Activated naive CD8-positive, alpha-beta T cell treated with anti-CD3 and anti-CD28 coated beads, Interleukin-2, amount 10 ng/mL, durations not matched to agents 7 days and 5 days (primary cell): ENCODE measurements at places on chromosomes 5 and 9. TPM values are rescaled to one million over a fixed set of nuclear protein-coding genes. Genes with fewer than 3 reads are reported as not detected.

- DNase-seq, result no peak
Observed at GRCh38 chr9:13278023-13278367, 1.5 kb downstream of the MPDZ start.

Gene ACER2
- total RNA-seq, result 3.9 TPM

Gene ALDH7A1
- 4.2 TPM for total RNA-seq

DNA sequence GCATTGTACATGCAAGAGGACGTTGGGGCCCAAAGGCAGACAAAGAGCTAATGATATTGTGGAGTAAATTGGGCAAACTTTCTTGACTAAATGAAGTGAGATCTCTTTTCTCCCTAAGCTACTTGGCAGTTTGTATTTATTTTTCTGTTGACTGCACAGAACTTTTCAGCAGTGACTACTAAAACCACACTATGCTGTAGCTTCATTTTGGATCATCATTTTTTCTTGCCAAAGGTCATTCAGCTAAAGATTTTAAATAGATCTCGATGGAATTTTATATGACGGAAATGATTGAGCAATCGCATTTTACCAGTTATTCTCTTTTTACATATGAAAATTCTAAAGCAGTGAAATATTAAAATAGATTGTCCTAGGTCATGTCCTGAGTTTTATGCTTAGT lies 286.1 kb upstream of the ACTBL2 start:
- DNase-seq, result no peak

- DNase-seq, result peak; percentile 41
Observed at GRCh38 chr5:163504079-163504931, 1.1 kb upstream of the MAT2B start.

- no peak for DNase-seq
Observed at GRCh38 chr5:178202541-178202940, 1.8 kb upstream of the HNRNPAB start.

Gene ANGPTL2
- total RNA-seq, result not detected

Gene CMBL
- total RNA-seq, result 2.4 TPM

DNA sequence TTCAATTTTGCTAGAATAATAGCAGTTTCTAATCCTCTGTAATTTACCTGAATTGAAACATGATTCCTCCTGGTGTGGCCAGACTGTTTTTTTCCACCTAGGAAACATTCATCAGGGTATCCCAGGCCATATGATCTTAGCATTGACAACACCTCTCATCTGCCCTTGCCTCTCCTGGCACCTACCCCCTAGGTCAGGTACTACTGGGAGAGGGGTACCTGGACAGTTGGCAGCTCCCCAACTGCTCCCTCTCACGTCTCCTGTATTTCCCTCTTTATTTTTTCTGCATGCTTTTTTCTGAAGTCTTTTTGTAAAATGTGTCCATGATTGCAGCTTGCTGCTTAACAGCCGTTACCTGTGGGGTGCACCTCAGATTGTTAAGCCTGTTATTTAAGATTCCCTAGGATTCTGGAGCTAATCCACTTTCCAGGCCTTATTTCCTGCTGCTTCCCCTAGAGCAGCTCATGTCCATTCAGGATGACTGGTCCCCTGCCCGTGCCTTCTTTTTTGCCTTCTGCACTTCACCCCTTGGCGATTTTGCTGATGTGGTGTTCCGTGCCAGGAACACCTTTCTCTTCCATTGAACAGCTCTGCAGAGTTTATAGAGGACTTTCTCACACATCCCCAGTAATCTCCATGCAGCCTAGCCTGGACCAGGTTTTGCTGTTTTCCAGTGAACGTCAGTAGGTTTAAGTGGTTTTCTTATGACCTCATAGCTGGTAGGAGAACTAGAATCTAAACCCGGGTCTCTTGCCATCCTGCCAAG lies 33.6 kb downstream of the SNX30 start:
- no peak for DNase-seq

DNA sequence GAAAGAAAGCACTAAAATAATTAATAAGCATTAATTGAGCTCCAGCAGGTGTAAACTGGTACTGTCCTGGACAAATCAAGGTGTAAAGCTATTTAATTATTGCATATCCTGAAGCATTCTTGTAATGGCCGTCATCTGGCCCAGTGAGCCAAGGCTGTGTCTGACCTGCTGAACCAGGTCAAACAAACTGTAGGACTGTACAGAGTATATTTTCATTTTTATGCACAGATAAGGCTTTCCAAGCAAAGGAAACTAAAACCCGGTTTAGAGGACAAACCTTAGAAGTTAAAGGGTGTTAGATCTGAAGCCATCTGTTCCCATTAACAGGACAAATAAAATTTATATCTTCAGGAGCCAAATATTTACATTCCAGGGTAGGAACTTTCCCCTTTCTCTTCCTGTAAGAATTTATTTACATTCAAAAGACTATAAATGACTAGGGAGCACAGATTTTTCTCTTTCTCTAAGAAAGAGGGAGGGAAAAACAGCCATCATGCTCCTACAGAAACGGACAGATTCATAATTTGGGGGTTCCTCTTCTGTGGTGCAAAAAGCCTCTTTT lies 69.8 kb downstream of the ESM1 start:
- no peak for DNase-seq

GRCh38 chr5:109407913-109408312 lies 1.9 kb downstream of the PJA2 start:
- DNase-seq, result no peak

DNA sequence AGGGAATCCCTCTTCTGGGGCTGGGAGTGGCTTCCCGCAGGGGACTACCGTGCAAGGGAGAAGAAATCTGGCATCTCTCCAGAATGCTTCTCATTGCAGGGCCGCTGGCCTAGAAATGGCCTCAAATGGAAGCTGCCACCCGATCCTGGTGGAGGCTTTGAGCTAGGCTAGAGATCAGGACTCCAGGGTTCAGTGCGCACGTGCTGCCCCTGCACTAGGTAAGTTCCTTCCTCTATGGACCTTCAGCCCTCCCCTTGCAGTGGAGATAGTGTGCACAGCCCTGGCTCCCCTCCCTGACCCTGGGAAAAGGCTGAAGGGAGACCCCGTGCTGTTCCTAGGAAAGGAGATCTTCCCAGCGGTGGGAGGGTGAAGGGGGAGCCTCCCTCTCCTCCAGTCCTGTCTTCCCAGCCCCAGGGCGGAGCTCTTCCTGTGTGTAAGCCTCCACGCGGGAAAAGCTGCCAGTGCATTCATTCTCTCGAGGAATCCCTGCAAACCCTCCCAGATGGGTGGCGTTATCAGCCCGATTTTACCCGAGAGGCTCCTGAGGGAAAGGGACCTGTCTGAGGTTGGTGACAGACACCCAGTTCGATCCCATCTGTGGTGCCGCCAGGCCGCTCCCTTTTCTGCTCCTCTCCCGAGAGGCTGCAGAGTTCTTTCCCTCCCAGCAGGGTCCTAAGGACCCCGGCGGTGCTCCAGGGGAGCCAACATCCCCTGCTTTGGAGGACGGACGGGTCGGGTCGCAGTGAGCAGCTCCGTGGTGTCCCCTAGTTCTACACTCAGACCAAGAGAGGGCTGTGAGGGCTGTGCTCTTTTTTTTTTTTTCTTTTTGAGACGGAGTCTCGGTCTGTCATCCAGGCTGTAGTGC lies 1.4 kb upstream of the CERCAM start:
- no peak for DNase-seq

GRCh38 chr5:43947935-43948334 lies 345.0 kb downstream of the NNT start:
- DNase-seq, result no peak

DNA sequence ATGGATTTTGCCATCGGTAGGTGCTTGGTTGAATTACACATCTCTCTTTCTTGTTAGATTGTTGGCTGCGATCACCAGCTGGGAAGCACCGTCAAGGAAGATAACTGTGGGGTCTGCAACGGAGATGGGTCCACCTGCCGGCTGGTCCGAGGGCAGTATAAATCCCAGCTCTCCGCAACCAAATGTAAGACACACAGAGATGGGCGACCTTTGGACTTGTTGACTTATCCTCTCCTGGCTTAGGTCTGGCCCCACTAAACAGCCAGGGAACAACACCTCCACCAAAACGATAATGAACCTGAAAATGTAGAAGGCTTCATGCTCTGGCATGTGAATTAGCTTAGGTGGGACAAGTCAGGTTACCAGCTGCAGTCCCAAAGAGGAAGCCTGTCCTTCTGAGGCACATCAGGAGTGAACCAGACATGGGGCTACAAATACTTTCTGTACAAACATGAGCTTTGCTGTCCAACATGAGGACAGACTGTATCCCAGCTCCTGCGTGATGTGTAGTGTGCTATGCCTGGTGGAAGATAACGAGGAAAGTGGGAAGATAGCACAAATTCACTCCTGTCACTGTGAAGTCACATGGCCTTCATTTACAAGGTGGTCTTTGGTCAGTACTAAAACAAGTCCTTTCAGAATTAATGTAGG lies 148.4 kb downstream of the ADAMTSL1 start:
- DNase-seq, result no peak

GRCh38 chr5:168778536-168778935 lies 199.4 kb upstream of the PANK3 start:
- no peak for DNase-seq

DNA sequence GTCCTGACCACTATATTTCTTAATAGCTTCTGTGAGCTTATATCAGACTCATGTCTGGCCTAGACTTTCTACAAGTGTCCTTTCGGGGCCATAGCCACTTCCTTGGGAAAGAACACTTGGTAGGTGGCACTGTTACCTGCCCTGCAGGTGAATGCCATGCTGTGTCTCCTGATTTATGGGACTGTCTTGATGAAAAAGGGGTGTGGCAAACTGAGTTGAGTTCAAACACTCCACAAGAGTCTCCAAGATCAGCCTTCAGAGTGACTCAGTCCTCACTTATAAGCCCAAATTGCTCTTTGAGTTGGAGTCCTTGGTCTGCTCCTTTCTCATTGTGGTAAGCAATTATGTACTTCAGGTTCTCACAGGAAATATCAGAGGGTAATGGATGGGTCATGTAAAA lies 9.9 kb upstream of the ANKHD1 start:
- no peak for DNase-seq

GRCh38 chr5:176521699-176522263 lies 15.4 kb downstream of the RNF44 start:
- no peak for DNase-seq

DNA sequence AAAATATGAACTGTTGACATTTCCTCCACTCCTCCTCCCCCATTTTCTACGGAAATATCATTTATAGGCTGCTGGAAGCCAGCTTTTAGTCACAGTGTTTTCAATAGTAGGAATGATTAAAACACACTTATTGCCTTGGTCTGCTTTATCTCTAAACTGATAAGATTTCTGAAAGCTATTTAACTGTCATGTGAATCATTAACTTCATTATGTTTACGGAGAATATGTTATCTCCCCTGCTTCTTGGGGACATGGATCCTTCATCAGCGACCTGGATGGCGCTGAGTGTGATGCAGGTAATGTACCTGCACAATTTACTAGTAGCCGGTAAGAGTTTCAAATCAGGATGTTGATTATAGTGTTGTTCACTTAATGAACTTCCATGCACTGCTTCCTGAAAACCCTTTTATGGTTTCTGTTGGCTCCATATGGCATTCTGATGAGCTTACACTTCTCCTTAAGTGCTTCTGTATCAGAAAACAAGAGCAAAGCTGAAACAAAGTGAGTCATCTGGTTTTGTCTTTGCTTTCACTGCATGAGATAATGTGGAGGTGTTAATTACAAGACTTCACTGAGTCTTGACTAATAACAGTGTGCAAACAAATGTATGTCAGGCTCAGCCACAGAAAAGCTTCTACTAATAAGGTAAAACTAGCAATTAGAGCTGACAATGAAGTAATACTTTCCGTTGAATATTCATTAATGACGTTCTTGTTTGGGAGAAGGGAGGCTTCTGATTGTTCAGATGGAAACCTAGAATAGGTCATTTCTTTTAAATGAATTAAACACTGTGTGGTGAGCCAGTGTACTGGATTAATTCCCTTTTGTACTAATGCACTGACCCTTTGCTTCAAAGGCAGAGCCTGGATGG lies 162.4 kb upstream of the ZNF608 start:
- DNase-seq, result no peak

Gene AGXT2
- total RNA-seq, result not detected

Gene FAM81B
- not detected for total RNA-seq

Gene NOL6
- 33.2 TPM for total RNA-seq

GRCh38 chr5:150516011-150516410 lies 8.1 kb downstream of the NDST1 start:
- DNase-seq, result no peak

DNA sequence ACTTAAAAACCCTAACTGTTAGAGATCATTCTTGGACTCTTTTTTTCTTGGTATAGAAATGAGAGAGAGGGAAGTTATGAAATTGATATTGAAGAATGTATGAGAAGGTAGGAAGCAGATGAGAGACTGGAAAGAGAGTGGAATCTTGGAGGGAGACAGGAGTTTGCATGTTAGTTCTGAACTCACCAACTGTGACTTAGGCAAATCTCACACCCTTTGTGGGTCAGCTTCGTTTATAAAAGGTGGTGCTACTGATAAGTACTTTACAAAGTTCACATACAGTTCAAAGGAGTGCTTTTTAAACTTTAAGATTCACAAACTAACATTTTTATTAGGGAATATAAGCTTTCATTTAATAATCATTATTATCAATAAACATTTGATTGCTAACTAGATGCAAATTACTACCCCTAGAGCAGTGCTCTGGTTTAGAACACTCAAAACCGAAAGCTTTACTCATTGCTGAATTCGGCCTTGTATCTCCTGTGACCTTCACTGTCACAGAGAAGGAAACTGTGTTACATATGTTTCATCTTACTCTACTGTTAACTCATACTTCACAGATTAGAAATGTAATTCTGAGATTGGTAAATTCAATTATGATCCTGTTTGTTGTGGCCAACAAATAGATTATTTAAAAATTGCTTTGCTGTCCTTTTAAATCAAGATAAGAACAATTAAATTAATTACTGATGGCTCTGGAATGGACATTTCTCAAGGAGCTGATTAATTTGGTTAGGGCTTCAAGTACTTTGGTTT lies 143.2 kb downstream of the RMI1 start:
- no peak for DNase-seq

GRCh38 chr9:36939655-36940499 lies 94.2 kb downstream of the PAX5 start:
- DNase-seq, result no peak

- DNase-seq, result no peak
Observed at GRCh38 chr5:82984786-82985735, 92.1 kb downstream of the TMEM167A start.

- no peak for DNase-seq
Observed at GRCh38 chr9:14275331-14275730, 38.6 kb downstream of the NFIB start.

- DNase-seq, result no peak
Observed at GRCh38 chr9:72494051-72494450, 27.4 kb upstream of the TMC1 start.

Gene DCTN4
- total RNA-seq, result 43.3 TPM

DNA sequence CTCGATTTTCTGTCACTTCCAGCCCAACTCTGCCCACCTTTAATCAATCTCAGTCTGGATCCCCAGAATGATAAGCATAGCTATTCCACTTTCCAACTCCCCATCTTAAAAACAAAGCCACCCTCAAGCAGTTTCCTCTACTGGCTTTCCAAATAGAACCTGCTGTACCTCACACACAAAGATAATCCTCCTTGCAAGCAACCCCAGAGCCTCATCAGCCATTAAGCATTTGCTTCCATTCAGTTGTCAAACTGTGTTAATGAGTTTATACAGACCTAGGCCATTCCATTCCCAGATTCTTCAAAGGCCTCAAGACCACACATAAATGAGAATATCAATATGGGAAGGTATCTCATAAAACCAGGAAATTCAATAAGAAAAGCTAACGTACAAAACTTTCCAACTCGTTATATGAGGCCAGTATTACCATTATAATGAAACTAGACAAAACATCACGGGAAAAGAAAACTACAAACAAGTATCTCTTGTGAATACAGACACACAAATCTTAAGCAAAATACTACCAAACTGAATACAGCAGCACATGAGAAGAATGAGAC lies 86.8 kb downstream of the DROSHA start:
- no peak for DNase-seq
